ENCODE measurements at places on chromosomes 16 and 17. TPM values are rescaled to one million over a fixed set of nuclear protein-coding genes. Genes with fewer than 3 reads are reported as not detected.

- DNase-seq, result peak; percentile 84
Measured at GRCh38 chr16:75053791-75054555, 55.1 kb downstream of the ZNRF1 start.

GRCh38 chr16:85753559-85753958 lies 2.7 kb upstream of the C16orf74 start:
- DNase-seq, result no peak

GRCh38 chr17:51435641-51436091 lies 175.3 kb downstream of the UTP18 start:
- DNase-seq, result peak; percentile 92

DNA sequence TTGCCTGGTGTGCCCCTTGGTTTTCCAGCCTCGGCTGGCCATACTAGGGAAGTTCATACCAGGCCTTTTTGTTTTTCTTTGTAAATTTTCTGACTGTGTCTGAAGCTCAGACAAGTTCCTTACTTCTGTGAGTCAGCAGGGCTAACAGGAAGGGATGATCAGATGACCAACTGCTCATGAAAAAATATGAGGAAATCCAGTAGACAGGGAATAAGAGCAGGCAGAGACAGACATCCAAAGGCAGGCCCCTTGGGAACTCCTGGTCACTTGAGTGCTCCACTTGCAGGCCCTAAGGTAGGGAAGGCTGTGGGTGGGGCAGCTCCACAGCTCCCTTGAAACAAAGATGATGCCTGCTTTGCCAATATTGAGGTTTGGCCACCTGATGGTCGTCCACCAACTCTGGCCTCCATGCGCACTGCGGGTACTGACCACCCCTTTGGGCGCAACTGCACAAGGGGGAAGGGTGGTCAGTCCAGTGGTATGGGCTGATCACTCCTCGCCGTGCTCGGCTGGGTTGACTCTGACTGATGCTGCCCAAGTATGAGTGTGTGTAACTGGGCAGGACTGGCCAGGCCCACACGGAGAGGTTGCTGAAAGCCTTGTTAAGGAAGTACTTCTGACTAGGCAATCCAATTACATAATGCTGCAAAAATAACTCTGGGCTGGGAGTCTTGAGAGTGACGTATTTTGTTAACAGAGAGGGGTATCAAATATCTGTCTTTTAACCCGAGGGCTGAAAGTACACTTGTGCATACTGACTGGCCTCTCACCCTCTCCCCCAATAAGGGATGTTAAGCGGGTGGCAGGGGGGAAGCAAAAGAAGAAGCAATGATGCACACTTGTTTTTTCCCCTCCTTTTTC lies 20.8 kb upstream of the ZFHX3 start:
- DNase-seq, result peak; percentile 5

DNA sequence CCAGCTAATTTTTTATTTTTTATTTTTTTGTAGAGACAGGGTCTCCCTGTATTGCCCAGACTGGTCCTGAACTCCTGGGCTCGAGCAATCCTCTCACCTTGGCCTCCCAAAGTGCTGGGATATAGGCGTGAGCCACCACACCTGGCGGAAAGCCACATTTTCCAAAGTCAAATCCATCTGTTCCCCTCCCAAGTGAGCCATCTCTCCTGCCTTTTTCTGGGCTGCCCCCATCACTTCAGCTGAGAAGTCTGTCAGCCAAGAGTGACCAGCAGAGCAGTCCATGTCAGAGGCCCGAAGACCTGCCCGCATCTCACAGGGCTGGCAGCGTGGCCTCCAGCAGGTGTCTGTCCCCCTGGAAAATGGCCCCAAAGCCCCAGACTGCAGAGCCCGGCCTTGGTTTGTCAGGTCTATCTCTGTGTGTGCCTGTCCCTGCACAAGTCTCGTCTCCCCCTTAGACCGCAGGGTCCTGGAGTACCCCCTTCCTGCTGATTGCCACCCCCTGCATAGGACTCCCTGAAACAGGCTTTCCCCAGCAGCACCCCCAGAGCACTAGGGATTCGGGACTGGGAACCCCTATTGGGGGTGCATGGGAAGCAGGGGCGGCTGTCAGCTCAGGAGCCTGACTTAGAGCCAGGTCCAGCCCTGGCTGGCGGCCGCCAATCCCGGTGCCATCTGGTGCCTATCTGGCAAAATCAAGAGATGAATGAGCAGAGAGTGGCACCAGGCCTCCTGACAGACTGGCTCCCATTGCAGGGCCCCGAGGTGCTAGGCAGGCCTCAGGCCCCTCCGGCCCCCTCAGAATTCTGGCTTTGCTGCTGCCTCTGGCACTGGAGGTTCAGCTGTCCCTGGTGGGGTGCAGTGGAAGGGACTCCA lies 7.8 kb downstream of the TTYH2 start:
- DNase-seq, result no peak

DNA sequence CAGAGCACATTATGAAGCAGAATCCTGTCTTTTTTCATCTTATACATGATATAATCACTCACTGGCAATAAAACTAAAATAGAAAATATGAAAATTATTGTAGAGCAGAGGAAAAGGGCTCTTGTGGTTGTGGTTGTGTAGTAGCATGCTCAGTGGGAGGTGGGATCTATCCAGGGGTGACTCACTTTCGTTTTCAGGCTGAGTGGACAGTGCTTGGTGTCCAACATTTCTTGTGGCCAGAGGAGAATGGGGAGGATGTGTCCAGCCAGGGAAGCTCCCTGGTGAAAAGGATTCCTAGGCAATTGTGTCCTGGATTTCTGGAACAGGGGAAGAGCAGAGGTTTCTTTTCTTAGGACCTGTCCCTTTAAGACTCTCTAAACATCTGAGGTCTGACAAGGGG lies 31.9 kb upstream of the CPHXL start:
- DNase-seq, result no peak

DNA sequence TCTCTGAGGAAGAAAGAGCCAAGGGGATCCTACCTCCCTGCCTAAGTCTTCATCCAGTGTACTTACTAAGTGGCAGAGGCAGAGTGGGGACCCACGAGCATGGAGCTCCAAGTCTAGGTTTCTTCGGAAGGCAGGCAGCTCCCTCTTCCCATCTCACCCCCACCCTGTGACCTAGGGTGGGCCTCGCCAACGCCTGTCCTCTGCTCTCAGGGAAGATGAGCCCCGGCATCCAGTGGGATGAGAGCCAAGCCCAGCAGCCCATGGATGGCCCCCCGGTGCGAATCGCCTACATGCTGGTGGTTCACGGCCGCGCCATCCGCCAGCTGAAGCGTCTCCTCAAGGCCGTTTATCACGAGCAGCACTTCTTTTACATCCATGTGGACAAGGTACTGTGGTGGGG lies 8.3 kb downstream of the XYLT2 start:
- no peak for DNase-seq

DNA sequence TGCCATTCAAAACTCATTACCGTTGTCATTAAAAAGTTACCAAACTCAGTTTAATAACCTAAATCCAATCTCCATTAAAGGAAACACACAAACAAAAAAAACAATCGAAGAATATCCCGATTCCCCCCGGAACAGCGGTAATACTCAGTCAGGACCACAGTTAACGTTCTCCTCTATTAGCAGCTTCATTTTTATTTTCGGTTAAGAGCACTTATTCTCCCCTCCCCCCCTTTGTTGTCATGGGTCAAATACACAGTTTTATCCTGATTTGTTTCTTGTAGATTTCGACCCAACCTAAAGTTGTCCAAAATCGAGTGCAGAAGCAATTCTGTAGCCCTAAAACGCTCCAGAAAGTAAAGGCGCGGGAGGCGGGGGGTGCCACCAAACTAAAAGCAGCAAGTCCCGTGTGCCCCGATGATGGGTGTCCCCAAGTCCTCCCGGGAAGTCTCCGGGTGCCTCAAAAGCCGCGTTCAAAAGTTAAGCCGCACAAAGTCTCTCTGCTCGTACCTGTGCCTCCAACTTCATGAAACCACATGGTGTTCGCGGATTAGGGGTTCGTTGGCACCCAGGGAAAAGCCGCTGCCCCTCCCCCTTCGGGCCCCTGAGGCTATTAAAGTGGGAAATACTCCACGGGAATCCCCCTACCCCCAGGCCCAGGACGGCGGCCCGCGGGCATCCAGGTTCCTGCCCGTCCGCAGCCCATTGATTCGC lies 996 bp downstream of the SUMO2 start:
- DNase-seq, result peak; percentile 36

- no peak for DNase-seq
Measured at GRCh38 chr17:27496005-27496404, 39.8 kb downstream of the KSR1 start.

DNA sequence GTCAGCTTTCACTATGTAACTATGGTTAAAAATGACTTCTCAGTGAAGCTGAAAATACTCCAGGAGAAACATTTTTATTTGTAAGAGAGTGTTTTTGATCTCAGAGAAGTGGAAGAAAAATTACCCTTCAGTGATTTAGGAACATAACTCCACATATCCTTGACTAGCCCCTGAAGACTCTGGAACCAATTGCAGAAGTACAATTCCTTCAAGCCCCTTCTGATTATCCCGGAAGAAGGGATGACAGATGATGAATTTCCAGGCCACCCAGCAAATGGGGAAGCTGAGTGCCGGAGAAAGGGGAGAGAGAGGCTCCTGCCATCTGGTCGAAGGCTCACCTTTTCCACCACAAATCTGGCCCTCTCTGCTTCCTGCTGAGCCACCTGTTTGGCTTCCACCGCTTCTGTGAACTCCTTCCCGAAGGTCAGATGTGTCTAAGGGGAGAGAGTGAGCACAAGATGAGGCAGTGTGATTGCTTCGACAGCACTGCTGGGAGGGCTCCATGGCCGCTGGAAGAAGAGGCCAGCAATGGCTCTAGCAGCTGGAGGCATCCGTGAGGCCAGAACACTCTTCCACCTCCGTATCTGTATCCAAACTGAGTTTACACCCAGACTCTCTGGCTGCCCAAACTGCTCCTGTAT lies 8.1 kb downstream of the PHB1 start:
- DNase-seq, result no peak

GRCh38 chr16:12060751-12061150 lies 84.2 kb downstream of the SNX29 start:
- no peak for DNase-seq

GRCh38 chr17:5711344-5711743 lies 127.0 kb upstream of the NLRP1 start:
- DNase-seq, result no peak

GRCh38 chr17:81516439-81516838 lies 3.8 kb upstream of the ACTG1 start:
- no peak for DNase-seq

- no peak for DNase-seq
Measured at GRCh38 chr17:31078290-31078689, 16.5 kb upstream of the NF1 start.

- peak; percentile 39 for DNase-seq
Measured at GRCh38 chr16:27238016-27238587, 30.5 kb downstream of the NSMCE1 start.

DNA sequence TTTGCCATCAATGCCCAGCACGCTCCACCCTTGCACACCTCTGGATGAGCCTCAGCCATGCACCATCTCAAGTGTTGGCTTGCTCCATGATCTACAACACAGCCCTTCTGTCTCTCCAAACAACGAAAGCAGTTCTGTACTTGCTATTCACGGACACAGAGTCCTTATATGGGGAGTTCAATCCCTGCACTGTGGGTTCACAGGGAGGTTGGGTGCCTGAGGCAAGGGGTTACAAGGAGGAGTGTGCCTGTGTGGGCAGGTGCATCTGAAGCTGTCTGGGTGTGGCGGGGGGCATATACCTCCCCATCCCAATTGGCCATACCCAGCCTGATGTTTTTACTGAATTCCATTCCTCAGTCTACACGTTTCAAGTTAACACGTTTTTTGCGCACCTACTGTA lies 5.6 kb downstream of the RUNDC3A start:
- no peak for DNase-seq

Gene CCL8
- not detected for total RNA-seq

Gene TPSG1
- total RNA-seq, result 0.31 TPM

Gene SOST
- not detected for total RNA-seq

Gene PRSS22
- total RNA-seq, result 97.1 TPM

Gene AXIN2
- 58.9 TPM for total RNA-seq

Gene NECAB2
- total RNA-seq, result 0.10 TPM

Gene TRPV2
- total RNA-seq, result not detected

Gene HP
- total RNA-seq, result not detected

Gene KRT32
- not detected for total RNA-seq
